ENCODE measurements at places on chromosomes 2 and 18.
A peak's percentile ranks its signal among the peaks of the same experiment; 100 is the strongest.

GRCh38 chr2:228283491-228284171, 102.1 kb upstream of the SPHKAP start:
- DNase-seq = no peak

DNA sequence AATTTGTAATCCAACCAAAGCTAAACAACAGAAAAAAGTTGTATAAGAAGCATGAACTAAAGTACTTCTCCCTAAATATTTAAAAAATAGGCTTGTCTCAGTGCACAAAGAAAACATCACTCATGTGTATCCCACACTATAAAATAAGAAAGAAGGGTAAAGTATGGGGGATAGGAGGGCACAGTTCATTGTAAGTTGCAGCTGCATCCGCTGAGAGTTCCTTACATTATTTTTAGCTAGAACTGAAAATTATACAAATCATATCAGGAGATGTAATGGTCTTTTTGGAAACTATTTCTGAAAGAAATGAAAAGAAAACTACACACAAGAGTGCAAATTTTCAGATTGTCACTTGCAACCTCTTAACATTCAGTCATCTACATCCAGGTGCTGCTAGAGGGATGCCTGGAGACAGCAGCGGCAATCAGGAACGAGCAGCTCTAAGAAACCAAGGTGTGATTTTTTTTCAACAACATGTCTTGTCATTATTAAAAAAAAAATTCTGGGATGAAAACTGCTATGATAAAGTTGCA, 273.6 kb downstream of the ASXL3 start:
- no peak for DNase-seq

DNA sequence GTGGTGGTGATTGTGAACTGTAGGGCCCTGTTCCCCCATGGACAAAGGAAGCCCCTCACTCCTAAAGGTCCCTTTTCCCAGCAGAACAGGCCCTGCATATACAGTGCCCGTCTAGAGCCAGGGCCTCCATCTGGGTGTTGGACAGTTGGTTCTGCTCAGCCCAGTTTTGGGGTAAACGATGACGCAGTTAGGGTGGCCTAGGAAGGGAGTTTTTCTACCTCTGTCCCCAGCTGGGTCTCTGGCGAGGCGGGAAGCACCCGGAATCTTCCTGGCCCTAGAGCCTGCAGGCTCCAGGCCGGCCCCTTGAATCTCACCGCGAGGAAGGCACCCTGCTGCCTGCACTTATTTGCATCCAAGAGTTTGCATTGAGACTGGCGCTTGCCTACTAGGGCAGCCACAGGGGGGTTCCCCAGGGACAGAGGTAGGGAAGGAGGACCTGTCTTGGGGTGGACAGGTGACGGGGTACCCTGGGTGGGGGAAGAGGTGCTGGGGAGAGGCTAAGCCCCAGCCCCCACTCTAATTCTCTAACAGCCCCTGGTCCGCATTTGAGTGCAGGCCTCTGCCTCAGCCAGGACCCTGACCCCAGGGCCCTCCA, 529 bp upstream of the MTA3 start:
- DNase-seq = peak; percentile 2

GRCh38 chr2:25606892-25607291, 66.5 kb downstream of the DTNB start:
- peak; percentile 57 for DNase-seq

- no peak for DNase-seq
These were observed 34.5 kb downstream of the COL3A1 start for GRCh38 chr2:189008555-189009262.
